ENCODE measurements at places on chromosomes 11 and 22.

- no peak for DNase-seq
These were observed 47.3 kb downstream of the PPP2R1B start for GRCh38 chr11:111718859-111719258.

DNA sequence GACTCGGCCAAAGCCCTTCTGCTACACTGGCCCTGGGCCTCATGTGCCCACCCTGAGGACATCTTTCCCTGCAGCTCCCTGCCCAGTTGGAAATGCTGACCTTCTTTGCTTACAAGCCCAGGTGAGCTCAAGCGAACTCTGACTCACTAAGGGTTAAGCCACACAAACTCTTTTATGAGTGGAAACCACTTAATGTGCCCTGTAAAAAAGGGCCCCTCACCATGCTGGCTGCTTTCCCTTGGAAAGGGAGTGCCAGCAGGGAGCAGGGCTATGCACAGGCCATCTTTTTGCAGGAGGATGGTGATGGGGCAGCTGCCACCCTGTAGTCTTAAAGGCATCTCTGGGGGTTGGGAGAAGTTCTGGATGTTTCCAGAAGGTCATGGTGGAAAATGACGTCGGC is 18.7 kb downstream of the EHF start:
- no peak for DNase-seq

GRCh38 chr11:62306227-62306626 is 7.4 kb upstream of the SCGB1D4 start:
- DNase-seq = no peak

GRCh38 chr11:10638316-10638925 is 55.1 kb downstream of the IRAG1 start:
- no peak for DNase-seq

DNA sequence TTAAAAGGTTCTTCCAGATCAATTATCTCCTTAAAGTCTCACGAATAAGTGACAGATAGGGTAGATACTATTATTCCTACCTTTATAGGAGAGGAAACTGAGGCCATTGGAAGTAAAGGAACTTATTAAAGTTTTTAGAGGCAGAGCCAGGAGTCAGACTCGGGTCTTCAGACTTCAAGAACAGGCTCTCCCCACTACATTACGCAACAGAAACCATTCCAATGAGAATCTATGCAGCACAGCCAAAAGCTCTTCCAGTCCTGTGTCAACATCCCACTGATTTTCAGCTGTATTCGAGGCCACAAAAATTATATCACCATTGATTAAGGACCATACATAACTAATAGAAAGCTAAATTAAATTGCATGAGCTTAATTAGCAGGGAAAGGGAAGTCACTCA is 77.4 kb downstream of the RELT start:
- no peak for DNase-seq

- no peak for DNase-seq
These were observed 109.7 kb downstream of the INSC start for GRCh38 chr11:15224466-15224865.

- no peak for DNase-seq
These were observed 423.1 kb downstream of the ETS1 start for GRCh38 chr11:128164080-128164741.

DNA sequence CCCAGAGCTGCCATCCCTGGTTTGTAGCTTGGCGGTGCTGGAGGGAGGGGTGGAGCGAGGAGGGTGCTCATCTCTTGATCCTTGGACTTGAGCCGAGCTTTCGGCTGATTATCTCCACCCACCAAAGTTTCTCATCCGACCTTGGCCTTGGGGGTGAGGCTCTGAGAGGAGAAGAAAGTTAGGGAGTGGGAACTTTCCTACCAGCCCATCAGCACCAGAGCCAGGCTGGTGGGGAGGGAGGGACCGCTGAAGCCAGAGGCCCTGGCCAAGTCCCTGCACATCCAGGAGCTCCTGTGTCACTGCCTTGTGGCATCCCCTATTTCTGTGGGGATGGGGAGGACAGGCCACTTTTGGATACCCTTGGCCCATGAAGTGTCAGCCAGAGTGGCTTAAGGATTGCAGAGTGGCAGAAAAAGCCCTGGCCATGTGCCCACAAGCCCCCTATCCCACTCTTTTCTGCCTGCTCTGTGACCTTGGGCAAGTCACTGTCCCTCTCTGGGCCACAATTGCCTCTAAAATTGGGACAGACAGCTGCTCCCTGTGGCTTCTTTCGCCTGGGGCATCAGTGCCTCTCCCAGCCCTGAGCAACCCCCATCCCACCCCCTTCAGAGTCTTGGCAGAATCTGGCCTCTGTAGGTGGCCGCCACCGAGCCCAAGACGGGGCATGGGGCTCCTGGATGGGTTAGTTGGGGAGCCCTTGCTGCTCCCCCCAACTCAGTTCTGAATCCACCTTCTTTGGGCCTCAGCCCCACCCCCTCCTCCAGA is 10.3 kb downstream of the KCTD17 start:
- no peak for DNase-seq

- DNase-seq = no peak
These were observed 587 bp downstream of the ESAM start for GRCh38 chr11:124761301-124762104.

- DNase-seq = no peak
These were observed 32.5 kb upstream of the OR10D3 start for GRCh38 chr11:124150684-124151083.

DNA sequence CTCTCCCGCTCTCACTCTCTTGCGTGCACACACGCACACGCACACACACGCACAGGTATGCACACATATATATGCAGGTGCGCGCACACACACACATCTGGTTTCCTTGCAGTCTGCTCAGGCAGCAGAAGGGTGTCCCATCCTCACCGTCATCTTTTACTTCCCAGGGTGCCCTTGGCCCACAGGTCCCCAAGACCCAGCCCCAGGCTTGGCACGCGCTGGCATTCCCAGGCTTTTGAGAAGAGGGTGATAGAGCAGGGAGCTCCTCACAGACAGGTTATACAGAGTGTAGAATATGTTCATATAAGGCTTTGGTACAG is 52.0 kb upstream of the SPATA19 start:
- no peak for DNase-seq

GRCh38 chr22:32199341-32199740 is 5.5 kb downstream of the RFPL2 start:
- DNase-seq = no peak

- DNase-seq = no peak
These were observed 173.4 kb upstream of the BDNF start for GRCh38 chr11:27873664-27874063.

- DNase-seq = no peak
These were observed 203.3 kb downstream of the MAML2 start for GRCh38 chr11:96139691-96140090.

- DNase-seq = no peak
These were observed 824 bp upstream of the LGALS12 start for GRCh38 chr11:63504933-63505586.

DNA sequence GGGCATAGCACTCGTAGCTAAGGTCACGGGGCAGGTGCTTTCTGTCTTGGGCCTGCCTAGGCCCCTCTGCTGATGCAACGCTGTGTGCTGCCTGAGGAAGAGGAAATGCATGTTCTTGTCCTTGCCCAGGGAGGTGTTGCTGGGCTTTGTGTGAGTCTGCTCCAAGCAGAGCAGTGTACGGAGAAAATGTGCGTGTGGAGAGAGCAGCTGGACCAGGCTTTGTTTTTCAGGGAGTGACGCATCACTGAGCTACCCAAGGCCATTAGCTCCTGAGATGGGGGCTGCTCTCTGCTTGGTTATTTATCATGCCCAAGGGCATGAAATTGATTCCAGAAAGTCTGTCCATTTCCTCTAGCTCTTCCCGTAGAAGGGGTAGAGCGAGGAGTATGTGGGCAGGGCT is 82.9 kb upstream of the THY1 start:
- DNase-seq = no peak

- DNase-seq = no peak
These were observed 5.4 kb downstream of the GNAZ start for GRCh38 chr22:23075525-23076216.

DNA sequence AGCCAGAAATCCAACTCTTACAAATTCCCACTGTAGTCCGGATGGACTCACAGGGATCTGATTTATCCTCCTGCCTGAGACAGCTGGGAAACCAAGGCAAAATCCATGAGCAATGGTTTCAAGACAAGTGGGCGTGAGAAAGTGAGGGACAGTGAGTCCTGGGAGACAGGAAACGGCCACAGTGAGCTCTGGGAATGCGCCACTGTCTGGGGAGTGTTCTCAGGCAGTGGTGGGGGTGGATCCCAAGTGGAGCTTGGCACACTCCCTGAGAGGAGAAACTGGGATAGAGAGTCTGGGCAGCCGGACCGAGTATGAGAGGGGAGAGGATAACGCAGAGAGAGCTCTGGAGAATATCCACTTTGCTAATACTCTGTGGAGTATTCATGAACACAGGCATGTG is 9.8 kb downstream of the IL17REL start:
- no peak for DNase-seq

- DNase-seq = no peak
These were observed 45.5 kb downstream of the GAS2 start for GRCh38 chr11:22711880-22712279.

DNA sequence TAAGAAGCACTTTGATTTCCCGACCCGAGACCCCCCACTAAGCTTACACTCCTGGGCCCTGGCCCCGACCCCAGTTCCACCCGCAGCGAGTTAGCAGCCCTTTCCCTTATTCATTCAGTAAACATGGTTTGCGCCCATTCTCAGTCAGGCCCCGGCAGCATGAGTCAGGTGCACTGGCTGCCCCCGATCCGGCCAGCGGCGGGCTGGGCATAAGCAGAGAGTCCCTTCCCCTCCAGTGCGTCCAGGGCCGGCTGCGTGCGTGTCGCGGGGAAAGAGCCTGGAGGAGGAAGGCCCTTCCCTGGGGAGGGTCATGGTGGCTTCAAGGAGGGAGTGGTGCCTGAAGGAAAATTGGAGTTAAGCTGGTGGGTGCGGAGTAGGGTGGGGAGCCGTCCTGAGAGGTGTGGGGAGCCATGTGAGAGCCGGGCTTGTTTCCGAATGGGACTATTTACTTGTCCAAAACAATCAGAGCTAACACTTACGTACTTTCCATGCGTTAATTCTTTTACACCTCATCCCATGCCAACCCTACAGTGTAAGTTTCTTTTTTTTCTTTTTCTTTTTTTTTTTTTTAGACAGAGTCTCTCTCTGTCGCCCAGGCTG is 657 bp downstream of the IGHMBP2 start:
- peak; percentile 6 for DNase-seq

DNA sequence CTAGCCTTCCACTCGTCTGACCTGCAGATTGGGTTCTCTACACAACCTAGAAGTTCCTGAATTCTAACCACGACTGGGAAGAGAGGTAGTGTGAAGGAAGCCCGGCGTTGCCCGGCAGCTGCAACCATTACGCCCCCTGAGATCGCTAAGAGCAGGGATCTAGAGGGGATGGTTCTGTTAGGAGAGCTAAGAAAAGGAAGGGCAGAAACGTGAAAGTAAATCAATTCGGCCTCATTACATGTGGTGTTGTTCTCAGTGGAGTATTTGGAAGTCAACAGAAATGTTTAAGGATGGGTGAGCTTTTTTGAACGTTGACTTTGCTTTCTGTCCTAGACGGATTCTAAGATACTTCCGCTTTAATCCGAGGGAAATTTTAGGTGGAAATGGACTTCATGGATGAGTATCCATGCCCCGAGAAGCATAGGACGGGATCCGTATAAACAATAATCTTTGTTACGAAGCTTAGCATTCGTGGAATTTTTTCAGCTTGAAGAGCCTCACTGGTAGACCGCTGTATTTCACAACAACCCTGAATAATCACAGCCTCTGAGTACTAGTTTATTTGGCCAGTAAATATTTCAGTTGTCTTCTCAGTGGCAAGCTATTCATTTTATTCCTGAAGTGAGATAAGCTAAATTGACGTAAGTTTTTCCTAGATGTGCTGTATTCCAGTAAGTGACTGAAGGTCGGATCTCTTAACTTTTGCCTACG is 629 bp downstream of the ATP5MG start:
- no peak for DNase-seq

DNA sequence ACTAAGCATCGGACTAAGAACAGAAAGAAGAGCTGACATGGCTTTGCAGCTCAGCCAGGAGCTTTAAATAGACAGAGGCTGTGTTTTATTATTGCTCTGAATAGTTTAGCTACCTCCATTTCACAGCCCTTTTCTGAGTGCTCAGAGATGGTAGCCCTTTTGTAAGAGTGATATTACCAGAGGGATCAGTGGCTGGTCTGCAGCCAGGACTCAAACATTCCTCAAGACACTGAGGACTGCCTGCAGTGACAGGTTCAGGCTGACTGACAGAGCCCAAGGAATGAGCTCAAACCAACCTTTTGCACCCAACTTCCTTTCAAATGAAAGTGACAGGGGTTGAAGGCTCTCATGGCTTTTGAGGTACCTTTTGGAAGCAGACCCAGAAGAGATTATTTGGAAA is 189.0 kb downstream of the DDX10 start:
- DNase-seq = no peak

DNA sequence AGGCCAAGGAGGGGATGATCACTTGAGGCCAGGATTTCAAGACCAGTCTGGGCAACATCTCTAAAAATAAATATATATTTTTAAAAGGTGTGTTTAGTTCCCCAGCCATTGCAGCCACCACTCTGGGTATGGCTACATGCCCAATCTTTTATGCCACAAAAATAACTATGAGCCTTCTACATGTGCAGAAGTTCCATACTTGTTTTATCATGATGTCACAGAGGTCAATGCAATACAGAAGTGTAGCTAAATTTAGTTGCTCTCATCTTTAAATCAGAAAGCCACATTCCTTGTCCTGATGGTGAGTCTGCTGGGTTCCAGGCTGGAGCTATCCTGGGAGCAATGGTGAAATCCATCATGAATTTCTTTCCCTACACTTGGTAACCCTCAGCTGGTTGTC is 436.3 kb downstream of the DYNC2H1 start:
- DNase-seq = no peak

- DNase-seq = peak; percentile 21
These were observed 23.4 kb downstream of the ARFGAP2 start for GRCh38 chr11:47152953-47153950.

GRCh38 chr11:13042873-13043342 is 33.8 kb downstream of the RASSF10 start:
- no peak for DNase-seq

- no peak for DNase-seq
These were observed 14.8 kb downstream of the FAM181B start for GRCh38 chr11:82718821-82719220.

DNA sequence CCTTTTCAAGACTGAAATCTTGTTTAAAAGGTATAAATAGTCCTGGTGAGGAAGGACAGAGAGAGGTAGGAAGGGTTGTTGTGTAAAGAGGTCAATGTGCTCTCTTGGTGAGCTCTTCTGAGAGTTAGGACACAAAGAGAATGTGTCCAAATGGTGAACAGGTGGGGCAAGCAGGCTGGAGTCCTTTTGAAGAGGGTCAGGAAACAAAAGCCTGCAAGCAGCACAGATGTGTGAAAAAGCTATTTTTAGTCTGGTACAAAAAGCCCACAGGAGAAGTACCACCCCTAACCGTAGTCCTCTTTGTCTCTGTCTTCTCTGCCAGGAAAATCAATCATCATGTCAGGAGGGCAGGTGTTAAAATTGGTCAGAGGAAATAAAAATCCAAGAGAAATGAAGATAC is 54.4 kb upstream of the SYN3 start:
- DNase-seq = no peak

Measured in stimulated activated CD8-positive, alpha-beta memory T cell treated with anti-CD3 and anti-CD28 coated beads, Interleukin-2, amount 100 ng/mL, for 48 hours (primary cell).